ENCODE measurements at places on chromosomes 5 and 9. TPM values are rescaled to one million over a fixed set of nuclear protein-coding genes. Genes with fewer than 3 reads are reported as not detected.

DNA sequence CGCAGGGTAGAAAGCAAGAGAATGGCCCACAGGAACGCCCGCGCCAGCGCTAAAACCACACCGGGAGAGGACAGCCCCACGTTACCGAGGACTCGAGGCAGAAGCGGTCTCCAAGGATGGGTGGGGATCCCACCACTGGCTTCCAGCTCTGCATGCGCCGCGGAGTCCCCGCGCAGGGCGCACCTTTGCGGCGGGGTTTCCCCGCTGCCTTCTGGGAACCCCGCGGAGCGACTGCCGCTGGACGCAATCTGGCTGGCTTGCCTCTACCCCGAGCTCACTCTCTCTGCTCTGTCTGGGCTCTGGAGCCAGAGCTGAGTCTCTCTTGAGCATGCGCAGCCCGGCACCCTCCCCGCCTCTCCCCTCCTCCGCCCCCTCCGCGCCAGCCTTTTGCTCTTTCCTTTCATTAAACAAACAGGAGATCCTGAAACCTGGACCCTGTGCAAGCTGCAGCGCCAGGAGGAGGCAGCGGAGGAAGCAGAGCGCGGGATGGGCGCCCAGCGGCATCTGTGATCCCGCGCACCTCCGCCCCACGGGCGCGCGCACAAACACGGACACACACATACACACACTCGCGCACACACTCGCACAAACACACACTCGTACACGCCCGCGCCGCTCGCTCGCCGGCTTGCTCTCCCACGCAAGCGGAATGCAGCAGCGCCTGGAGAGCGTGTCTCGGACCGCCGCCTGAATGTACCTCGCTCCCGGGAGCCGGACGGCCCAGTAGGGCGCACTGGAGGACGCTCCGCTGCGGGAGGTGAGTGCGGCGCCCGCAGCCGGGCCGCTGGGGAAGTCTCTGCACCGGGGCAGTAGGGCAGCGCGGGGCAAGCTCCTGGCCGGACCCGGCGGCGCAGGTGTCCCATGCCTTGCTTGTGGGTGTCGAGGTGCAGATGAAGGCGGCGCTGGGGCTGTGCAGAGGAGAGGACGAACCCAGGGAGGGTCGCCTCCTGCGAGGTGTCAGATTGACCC lies at the start of gene PLPPR1:
Gene PLPPR1 (plus strand): TSS at position 382 of the 969 bp plus-strand sequence.
- DNase-seq: peak; percentile 32

GRCh38 chr5:73603998-73604397 lies 22.0 kb upstream of the ARHGEF28 start:
- no peak for DNase-seq

DNA sequence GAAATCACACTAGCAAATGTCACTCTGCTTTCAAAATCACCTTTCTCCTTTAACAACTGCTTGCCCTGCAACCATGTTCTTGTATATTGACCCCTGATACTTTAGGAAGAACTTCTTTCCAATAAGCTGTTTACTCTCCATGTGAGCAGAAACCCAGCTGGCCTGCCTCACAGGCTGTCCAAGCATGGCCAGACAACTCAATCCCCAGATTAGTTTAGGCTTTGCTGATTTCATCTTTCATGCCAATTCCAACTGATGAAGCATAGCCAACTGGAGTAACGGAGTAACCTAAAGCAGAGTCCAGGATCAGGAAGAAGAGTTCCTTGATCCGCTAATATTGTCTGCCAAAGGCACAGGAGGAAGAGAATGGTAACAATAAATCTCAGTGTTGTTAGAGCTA lies 56.7 kb upstream of the HTR1A start:
- no peak for DNase-seq

GRCh38 chr9:123225374-123225813 lies 43.0 kb downstream of the STRBP start:
- DNase-seq: peak; percentile 81

DNA sequence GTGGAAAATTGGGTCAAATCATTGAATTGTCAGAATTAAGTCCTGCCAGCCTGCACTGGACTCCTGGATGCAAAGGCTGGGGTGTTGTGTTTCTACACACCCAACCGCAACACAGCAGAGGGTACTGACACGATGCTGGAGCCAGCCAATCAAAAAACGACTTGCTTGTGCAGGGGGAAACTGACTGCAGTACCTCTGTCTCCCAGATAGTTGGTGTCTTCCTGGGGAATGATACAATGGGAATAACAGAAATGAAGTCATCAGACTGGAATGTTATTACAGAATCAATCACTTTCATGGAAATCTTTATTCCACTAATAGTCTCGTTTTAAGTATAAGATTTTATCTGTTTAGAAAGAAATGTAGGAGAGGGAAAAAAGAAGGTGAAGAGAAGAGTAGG lies 330.3 kb downstream of the MLLT3 start:
- peak; percentile 45 for DNase-seq

DNA sequence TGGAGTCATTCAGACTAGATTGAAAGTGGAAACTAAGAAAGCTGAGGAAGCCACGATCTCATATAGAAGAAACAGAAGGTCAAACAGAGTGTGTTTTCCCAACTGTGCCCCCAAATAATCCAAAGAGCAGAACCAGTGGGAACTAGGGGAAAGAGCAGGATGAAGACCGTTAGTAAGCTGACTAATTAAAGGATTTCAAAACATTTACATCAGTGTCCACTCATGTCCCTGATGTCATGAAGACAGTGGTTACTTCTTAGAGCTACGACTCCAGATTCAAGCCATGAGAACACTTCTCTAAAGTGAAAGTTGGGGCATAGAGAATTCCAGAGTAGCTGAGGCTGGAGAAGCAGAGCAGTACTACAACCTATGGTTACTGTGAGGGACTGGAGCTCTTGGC lies 119.6 kb upstream of the SLC12A2 start:
- no peak for DNase-seq

DNA sequence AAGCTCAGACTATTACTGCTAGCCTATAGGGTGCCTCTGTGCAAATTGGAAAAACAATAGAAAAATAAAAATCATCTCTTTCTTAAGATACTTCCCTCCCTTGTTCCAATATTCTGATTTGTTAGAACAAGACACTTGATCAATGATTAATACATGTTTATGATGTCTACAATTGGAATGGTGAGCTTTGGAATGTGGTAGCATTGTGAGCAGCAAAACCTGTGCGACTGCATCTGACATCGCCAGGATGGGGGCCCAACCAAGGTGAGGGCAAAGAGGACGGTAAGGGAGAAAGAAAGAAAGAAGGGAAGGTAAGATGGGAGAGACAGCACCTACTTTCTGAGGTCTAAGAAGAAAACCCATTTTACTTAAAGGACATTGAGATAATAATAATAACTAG lies 183.0 kb upstream of the TRIM32 start:
- DNase-seq: no peak

DNA sequence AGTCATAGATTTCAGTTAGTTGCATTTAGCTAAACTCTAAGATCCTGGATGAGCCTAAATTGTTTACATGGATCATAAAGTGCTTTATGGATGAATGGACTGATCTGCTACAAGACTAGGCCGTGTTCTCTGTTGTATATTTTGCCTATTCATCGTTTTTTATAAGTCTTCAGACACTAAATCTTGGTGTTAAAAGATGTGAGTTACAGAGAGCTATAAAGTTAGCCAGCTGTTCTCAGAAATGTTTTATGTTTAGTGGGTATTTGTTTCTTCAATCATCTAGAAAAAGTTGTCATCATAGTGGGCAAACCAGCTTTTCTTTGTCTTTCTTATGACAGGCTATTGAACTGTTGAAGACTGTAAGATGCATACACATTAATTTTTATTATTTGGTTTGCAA lies 585.8 kb upstream of the SEMA6A start:
- no peak for DNase-seq

- DNase-seq: no peak
Measured at GRCh38 chr5:10199692-10200091, 50.0 kb downstream of the ATPSCKMT start.

GRCh38 chr9:96067004-96067403 lies 191.5 kb downstream of the ERCC6L2 start:
- DNase-seq: no peak

The NR5A1 gene
- polyA plus RNA-seq: not detected

The OR1L8 gene
- polyA plus RNA-seq: not detected

The PCDHAC2 gene
- polyA plus RNA-seq: 0.44 TPM

The TGFBI gene
- 77.4 TPM for polyA plus RNA-seq
